Activated CD4-positive, alpha-beta memory T cell treated with anti-CD3 and anti-CD28 coated beads for 36 hours (primary cell): ENCODE measurements at places on chromosomes 2 and 18. TPM values are rescaled to one million over a fixed set of nuclear protein-coding genes. Genes with fewer than 3 reads are reported as not detected.

DNA sequence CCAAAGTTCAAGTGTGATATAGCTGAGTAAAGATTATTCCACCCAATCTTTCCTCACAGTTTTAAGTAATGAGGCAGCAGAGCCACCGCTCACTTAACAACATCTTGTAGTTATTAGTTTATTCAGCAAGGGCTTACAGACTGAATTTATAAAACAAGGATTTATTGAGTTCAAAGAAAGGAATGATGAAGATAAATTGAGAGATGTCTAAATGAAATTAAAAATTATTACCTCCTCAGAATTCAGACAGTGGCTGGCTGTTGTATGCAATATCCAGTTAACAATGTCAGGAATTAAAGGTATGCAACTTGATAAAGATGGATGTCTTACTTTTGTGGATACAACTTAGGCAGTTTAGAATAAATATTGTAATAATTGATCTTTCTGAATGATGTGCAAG, 927.3 kb upstream of the CDH2 start:
- no peak for DNase-seq

DNA sequence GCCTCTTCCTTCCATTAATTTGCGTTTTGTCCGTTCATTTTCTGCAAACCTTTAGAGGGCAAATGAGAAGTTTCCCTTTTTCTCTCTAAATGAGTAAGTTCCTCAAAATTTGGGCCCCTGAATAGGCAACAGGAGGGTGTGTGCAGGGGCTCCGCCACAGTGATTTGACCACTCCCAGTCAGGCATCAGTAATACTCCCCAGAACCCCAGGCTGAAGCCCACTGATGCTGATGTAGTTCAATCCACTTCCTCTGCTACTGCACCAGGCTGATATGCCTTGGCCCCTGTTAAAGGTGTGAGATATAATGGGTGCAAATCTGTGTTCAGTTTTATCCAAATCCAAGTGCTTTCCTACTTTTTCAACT, 1150.0 kb downstream of the RPIA start:
- no peak for DNase-seq

- no peak for DNase-seq
These were observed 258.1 kb downstream of the ATAD2B start for GRCh38 chr2:23668756-23669304.

GRCh38 chr2:205496370-205496769, 185.9 kb upstream of the NRP2 start:
- DNase-seq = no peak

GRCh38 chr2:44191739-44192138, 23.1 kb downstream of the PPM1B start:
- DNase-seq = no peak

GRCh38 chr18:59672235-59672711, 24.9 kb downstream of the CCBE1 start:
- no peak for DNase-seq

- DNase-seq = no peak
These were observed 894.5 kb upstream of the ACVR2A start for GRCh38 chr2:146950361-146950760.

DNA sequence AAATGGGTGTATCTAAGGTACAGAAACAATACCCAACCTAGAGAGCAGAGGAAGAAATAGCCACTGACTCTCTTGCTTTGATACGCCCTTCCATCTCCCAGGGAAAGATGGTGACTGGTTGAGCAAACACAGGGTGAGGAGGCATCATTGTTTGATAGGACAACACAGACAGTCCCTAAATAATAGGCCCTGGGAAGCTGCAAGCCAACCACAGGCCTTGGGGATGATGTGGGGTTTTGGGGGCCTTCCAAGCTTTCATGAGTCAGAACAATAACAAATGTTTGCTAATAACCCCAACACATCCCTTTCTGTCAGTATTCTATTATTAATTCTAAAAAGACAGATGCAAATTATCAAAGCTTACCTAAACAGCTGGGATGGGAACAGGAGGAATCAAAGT, 9.8 kb downstream of the LGALSL start:
- no peak for DNase-seq

GRCh38 chr2:31384351-31384750, 30.2 kb downstream of the XDH start:
- DNase-seq = peak; percentile 34

DNA sequence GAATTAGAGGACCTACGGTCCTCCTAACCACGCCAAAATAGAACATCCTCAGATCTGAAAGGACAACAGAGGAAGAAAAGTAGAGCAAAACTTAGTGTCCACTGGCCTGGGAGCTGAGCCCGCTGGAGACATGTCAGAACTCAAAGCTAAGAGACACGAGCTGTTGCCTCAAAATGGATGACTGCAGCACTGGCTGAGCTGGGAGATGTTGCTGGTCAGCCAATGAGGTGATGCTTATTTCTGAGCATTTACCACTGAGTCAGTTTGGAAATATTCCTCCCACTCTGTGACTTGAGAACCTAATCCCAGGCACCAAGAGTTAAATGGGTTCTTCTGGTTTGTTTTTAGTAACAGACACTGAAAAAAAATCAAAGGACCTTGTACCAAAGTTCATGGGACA, 32.6 kb downstream of the FBXO15 start:
- DNase-seq = no peak

GRCh38 chr18:903701-904100, 970 bp upstream of the ADCYAP1 start:
- DNase-seq = peak; percentile 63

DNA sequence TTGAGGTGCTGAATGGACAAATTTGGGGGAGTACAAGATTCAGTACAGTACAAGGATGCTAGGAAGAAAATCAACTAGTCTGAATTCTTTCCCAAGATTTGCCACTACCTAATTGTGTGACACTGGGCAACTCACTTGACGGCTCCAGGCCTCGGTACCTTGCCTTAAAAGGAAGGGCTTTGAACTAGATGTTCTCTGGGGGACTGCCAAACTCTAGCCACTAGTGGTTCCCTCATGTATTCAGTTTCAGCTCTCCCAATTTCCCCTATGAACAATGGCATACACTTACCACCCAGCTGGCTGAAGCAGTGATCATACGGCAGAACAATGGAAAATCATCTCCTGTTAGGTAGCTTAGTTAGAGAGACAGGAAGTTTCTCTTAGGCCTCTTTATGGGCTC, 73.4 kb downstream of the VWC2L start:
- no peak for DNase-seq

- DNase-seq = no peak
These were observed 68.7 kb downstream of the COL4A4 start for GRCh38 chr2:227095346-227095745.

Gene CAPG
- 24.1 TPM for total RNA-seq

Gene PSMA8
- total RNA-seq = 1.7 TPM

Gene SNORC
- total RNA-seq = 0.85 TPM

Gene SETBP1
- 6.4 TPM for total RNA-seq

Gene HTRA2
- total RNA-seq = 70.6 TPM

Gene IMPACT
- 13.7 TPM for total RNA-seq

Gene MAP3K19
- not detected for total RNA-seq

Gene GBX2
- not detected for total RNA-seq

Gene POTEI
- total RNA-seq = not detected
